Osteocyte (in vitro differentiated cells): ENCODE measurements at places on chromosomes 11 and 22. TPM values are rescaled to one million over a fixed set of nuclear protein-coding genes. Genes with fewer than 3 reads are reported as not detected.

Gene PKDREJ
- 0.05 TPM in 1 of 2 replicates, not detected in the other for total RNA-seq

- DNase-seq, result no peak
Measured at GRCh38 chr11:118988280-118988679, 9.7 kb upstream of the CENATAC start.

Gene IGF2
- total RNA-seq, result 521 and 590 TPM in 2 replicates

Gene OR5B21
- not detected in 2 replicates for total RNA-seq

DNA sequence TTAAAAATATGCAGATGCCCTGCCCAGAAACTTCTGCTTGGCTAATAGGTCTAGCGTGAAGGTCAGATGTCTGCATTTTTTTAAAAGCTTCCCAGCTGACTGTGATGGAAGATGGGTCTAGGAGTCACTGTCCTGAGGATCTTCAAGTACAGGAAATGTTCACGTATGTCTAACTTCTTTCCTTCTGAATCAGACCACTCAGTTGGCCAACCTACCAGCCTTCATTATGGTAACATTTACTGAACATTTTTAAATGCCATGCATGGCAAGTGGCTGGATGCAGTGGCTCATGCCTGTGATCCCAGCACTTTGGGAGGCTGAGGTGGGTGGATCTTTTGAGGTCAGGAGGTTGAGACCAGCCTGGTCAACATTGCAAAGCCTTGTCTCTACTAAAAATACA, 1.1 kb upstream of the PRG2 start:
- DNase-seq, result no peak

DNA sequence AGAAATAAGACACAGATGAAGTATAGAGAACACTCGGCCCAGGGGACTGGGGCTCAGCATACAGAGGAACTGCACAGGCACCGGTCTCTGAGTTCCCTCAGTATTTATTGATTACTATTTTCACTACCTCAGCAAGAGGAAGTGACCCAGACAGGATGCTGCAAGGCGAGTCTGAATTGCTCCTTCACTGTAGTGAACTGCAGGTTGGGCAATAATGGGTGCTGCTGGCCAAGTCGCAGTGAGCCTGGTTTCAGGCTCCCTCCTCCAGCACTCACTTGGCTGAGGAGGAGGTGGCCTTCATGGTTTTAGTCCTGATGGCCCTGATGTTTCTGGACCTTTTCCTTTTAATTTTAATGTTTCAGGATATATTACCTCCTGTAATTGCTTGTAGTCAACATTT, 10.4 kb downstream of the OR52K2 start:
- DNase-seq, result no peak

Gene PDE2A
- total RNA-seq, result not detected in 2 replicates

GRCh38 chr11:128424851-128425285, 162.5 kb downstream of the ETS1 start:
- DNase-seq, result no peak

DNA sequence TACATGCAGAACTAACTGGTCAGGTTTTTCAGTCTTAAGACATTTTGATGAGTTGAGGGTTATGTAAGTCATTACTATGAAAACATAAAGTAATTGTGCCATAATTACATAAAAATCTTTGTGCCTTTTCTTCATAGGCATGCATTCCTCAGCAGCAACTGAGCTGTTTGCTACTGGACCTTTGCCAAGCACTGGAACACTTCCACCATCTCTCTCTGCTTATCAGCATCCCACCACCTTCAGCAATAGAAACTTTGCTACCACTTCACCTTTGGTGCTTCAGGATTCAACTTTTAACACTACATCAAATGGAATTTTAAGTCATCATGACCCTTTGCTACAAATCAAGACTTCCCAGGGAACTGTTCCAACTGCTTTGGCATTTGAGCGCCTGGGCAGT, 39.0 kb downstream of the QSER1 start:
- DNase-seq, result no peak

GRCh38 chr11:46668480-46669085, 31.8 kb downstream of the ARHGAP1 start:
- no peak for DNase-seq

DNA sequence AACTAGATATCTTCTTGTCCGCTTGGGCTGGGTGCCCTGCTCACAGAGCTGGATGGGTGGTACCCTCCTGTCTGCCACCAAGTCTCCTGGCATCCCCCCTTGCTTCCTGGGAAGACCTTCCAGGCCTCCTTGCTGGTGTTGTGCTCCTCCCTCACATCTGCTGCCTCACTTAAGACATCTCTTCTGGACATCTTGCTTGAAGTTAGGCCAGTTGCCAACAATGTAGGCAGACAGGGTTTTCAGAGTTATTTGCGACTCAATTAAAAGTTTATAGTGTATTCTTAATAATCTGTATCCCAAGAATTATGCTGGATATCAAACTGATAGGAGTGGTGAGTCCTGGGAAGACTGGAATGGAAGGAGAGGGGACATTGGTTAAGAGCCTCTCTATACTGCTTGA, 64.0 kb upstream of the TNRC6B start:
- no peak for DNase-seq

Gene CNTF
- total RNA-seq, result 1.1 and 1.6 TPM in 2 replicates

DNA sequence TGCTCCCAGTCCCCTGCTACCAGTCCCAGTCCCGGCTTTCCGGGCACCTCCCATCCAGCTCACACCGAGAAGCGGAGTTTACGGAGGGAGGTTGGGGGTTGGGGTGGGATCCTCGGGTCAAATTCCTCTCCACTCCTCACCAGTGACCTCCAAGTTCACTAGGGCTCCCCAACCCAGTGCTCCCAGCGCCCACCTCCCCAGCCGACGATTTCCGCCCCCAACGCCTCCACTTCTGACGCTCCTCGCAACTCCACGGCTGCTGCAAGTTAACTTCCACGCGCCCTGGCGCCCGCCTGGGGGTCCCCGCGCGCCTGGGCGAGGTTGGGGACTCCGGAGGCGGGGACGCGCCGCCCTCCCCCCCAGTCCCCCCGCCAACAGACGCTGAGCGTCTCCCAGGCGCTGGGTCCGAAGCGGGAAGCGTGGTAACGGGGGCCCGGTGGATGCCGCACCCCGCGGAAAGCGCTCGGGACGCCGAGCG, 526 bp downstream of the TPST2 start:
- no peak for DNase-seq

GRCh38 chr11:35928688-35929395, 15.0 kb upstream of the LDLRAD3 start:
- no peak for DNase-seq

DNA sequence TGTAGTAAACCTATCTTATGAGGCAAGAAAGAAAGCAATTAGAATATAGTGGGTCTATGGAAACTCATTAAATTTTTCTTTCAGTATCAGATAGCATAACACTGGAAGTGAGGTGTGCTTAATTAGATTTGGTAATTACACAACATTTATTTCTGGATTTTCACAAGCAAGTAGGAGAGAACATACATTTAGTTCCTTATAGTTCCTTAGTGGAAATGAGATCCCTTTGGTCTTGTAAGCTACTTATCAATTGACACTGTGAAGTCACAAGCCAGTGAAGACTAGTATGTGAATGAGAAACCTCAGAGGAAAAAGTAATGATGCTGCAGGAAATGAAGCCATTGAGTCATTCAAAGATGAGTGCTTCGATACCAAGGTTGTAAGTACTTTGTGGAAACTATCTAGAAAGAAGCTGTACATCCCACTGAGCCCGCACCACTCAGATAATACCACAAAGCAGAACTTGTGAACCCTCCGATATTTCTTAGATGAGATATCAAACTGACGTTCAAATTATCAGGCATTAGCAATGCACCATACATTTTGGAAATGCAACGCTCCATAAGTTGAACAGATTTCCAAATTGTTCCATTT, 53.5 kb downstream of the ENTHD1 start:
- no peak for DNase-seq
